Neural crest cell (in vitro differentiated cells): ENCODE measurements at places on chromosomes 11 and 22.
A peak's percentile ranks its signal among the peaks of the same experiment; 100 is the strongest.

- DNase-seq, result no peak
Measured at GRCh38 chr11:9053316-9054035, 37.9 kb downstream of the SCUBE2 start.

- no peak for DNase-seq
Measured at GRCh38 chr22:36431977-36432376, 44.2 kb upstream of the MYH9 start.

DNA sequence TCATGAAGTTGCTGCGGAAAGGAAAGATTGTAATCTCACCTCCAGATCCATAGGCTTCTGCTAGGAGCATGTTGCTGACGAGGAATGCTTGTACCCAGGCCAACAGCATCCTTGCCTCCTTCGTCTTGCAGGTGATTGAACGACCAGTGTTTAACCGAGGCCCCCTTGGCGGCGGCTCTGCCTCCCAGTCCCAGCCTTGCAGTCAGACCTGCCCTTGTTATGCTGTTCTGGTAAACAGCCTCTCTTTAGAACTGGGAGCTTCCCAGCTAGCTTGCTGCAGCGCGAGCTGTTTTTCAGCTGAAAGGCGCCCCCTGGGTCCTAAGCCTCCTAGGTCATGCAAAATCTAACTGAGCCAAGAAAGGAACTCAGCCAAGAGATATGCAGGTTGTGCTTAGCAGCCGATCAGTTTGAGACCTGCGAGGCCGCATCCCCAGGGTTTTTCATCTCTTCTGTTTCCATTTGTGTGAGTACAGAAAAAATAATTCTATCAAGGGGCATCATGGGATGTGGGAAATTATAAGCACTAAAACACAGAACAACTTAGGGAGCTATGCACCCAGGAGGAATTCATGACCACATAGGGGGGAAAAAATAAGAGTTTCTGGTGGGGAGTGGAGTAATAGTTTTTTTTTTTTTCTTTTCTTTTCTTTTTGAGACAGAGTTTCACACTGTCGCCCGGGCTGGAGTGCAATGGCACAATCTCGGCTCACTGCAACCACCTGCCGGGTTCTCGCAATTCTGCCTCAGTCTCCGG, at the start of gene PIK3IP1:
TSS of gene PIK3IP1 (minus strand) at position 253 of the 754 bp plus-strand sequence. CDS start at position 109, 144 bp downstream.
- peak; percentile 76 for DNase-seq

GRCh38 chr11:120168960-120169681, 31.2 kb upstream of the TRIM29 start:
- DNase-seq, result peak; percentile 86

DNA sequence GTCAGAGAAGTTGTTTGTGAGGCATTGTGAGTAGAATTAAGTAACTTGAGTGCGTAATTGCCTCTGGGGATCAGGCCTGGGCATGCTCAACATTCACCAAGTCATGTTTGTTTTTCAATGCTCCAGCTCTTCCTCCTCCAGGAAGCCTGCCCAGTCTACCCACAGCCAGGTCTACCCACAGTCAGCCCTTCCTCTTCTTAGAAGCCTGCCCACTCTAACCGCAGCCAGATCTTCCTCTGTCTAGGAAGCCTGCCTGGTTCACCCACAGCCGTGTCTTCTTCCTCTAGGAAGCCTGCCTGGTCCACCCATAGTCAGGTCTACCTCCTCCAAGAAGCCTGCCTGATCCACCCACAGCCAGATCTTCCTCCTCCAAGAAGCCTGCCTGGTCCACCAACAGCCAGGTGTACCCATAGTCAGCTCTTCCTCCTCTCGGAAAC, 25.0 kb downstream of the LRP5 start:
- DNase-seq, result no peak

- no peak for DNase-seq
Measured at GRCh38 chr11:61065955-61066638, 36.2 kb upstream of the CD5 start.

DNA sequence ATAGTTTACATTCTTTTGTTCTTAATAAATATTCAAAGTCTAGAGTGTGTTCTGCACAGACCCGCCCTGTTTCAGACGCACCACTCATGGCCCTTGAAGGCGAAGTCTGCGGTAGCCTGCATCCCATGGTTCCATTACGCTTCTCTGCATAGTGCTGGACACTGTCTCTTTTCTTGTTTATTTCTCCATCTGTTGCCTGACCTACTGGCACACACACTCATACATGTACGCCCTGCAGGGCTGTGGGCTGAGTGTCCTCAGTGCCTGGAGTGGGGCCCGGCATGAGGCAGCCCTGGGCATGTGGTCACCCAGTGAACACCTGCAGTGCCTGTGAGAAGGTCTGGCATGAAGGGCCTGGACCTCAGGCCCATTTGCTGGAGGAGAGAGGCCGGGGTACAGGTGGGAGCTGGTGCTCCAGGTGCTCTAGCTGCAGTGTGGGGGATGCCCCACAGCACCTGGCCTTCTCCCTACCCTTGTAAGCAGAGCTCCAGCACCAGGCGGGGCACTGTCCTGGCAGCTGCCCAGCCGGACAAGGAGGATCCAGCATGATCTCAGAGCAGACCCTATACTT, 404.1 kb downstream of the TBC1D22A start:
- DNase-seq, result no peak

DNA sequence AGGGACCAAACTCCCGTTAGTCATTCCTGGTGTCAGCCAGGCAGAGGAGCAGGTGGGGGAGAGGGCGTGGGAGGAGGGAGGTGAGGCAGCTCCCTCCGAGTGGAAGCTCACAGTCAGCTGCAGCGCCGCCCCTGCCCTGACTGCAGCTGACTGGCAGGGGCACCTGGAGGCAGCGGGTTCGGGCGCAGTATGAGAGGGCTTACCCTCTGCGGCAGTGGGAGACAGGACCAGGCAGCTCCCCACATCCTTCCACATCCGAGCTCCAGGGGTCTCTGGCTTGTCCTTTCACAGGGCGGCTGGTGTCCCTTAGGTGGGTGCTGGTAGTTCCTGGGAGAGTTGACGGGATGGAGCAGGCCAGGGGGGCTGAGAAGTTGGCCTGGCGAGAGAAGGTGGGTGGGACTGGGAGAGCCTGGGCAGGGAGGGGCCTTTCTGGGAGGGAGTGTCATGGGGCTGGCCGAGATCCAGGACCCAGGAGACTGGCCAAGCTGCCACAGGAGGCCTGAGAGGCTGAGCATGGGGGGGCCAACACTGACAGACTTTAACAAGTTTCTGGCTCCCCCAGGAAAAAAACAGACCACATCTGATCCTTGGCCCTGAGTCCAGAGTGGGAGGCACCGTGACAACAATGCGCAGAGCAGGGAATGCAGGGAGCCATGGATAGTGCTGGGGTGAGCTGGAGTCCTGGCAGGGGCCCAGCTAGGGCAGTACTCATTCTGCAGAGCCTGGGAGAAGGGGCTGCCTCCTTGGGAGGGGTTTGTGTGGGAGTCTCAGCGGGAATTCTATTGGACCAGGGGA, 4.9 kb downstream of the ADORA2A start:
- no peak for DNase-seq

- no peak for DNase-seq
Measured at GRCh38 chr11:117495357-117495756, 167.7 kb downstream of the CEP164 start.

GRCh38 chr11:22244986-22245592, 52.2 kb downstream of the ANO5 start:
- DNase-seq, result peak; percentile 7

DNA sequence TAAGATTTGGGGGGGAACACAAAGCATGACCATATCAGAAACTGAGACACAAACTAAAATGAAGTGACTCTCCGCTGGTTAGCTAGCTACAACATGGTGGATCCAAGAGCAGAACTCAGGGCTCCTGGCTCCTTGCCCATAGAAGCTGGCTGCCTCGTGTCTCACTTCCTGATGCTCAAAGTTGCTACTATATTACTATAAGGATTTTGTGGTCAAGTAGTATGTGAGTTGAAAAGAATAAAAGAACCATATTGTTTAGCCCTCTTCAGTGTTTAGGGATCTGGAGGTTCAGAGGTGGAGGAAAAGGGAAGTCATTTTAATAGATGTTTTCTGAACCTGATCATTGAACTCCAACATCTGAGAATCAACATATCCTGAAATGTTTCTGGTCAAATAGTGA, 16.9 kb upstream of the SIK2 start:
- no peak for DNase-seq

GRCh38 chr11:59901306-59901705, 22.7 kb downstream of the OOSP3 start:
- no peak for DNase-seq

DNA sequence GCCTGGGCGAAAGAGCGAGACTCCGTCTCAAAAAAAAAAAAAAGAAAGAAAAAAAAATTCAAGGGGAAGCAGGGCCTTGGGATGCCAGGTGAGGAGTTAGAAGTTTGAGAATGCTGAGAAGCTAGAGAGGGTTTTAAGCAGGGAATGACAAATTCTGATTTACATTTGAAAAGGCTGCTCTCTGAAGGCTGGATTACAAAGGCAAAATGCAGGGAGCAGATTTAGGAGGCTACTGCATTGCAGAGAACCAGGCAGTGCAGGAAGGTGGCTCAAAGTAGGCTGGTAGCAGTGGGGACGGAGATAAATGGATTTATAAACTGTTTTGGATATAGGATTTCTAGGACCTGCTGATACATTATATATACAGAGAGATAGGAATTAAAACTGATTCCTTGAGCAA, 66.6 kb downstream of the KCNC1 start:
- no peak for DNase-seq

DNA sequence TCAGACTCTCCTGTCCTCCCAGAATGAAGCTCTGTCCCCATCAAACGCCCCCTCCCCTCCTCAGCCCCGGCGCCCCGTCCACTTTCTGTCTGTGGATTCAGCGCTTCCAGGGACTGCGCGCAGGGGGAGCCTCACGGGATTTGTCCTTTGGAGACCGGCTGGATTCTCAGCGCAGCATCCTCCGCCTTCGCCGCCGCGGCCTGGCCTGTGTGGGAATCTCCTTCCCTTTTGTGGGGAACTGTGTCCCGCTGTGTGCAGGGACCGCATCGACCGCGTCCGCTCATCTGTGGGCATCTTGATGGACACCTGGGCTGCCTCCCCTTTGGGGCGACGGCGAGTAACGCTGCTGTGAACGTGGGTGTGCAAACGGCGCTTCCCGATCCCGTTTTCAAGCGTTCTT, 1.1 kb upstream of the SCT start:
- DNase-seq, result no peak

DNA sequence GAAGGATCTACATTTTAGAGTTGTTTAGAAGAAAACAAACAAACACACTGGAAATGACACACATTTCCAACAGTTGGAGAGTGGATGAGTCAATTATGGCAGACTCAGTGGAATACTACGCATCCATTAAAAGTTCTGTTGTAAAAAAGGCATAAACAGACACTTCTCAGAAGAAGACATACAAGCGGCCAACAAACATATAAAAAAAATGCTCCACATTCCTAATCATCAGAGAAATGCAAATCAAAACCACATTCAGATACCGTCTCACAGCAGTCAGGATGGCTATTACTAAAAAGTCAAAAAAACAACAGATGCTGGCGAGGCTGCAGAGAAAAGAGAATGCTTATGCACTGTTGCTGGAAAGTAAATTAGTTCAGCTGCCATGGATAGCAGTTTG, 298.2 kb downstream of the DDX10 start:
- no peak for DNase-seq

DNA sequence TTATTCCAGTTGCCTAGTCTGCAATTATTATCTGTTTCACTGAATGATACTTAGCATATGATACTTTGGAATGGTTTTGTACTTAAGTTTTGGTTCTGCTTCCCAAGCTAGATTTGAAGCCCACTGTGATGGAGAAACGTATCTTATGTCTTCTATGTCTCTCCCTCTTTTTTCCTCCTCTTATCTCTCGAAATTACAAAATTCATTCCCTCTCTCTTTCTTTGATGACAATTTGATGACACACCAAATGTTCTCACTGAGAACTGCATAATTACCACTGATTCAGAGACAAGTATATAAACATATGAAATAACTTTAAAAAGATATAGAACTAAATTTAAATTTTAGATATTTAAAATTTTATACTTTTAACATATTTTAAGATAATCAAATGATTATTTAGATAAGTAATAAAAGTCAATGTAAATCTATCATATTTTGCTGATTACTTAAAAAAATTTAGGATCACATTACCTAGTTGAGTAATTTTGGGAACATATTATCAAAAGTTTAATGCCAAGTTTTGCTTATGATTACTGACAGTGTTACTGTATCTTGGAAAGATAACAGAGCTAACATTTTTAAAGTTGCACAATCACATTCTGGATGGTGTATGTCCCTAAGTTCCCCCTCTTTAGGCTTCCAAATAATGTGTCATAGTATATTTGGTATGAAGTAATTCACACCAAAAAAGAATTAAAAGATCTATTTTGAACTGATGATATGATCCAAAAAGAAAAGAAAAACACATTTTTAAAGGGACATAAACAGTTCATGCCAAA, 255.3 kb downstream of the SBF2 start:
- DNase-seq, result no peak

DNA sequence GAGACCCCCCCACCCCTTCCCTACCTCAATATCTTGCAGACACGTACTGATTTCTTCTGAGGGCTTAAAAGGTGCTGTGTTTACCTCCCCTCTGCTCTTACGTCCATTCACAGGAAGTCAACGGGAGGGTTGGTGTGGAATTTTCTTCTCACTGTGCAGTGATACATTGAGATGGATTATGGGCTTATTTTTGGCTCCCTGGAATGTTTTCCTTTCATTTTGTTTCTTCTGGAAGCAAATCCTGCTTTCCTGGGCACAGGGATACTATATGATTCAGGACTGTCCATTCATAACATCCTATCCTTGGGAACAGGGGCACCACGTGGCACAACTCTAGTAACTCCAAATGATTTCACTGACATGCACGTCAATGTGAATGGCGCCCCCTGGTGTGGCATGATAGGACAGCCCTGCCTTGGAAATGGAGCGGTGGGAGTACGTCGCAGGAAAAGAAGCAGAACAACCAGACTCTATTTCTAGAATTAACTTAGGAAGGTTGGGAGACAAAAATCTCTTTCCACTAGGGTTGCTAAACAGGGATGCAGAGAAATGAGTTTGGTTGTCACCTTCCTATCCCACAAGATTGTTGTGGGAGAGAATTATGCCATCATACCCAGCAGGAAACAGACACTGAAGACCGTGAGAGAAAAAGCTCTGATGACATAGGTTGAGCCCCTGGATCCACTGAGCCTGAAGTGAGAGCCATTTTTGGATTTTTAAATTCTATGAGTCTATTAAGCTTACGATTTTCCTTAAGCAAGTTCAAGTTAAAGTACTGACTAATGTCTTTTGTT, 146.5 kb upstream of the RAG2 start:
- DNase-seq, result peak; percentile 81

- no peak for DNase-seq
Measured at GRCh38 chr11:107545101-107545514, 20.4 kb downstream of the ALKBH8 start.

DNA sequence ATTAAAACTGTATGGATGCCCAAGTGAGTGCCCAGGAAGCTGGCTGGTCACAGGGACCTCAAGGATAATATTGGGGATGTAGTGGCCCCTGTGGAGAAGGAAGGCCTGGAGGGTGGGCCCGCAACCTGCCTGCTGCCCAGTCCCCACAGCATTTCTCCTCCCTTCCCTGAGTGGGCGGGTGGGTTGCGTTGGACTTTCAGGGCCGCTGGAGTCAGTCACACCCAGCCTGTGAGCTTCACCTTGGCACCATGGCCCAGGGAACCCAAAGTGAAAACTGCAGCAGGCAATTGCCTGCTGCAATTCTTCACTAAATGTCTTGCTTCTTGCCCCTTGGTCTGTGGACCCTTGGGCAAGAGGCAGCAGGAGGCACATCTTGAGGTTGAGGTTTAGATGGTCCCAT, 4.7 kb downstream of the GNAZ start:
- DNase-seq, result no peak

GRCh38 chr22:43168471-43169309, 17.3 kb downstream of the TSPO start:
- no peak for DNase-seq

- DNase-seq, result no peak
Measured at GRCh38 chr11:20274031-20274430, 89.5 kb upstream of the HTATIP2 start.

GRCh38 chr11:20114588-20114987, 45.7 kb downstream of the DBX1 start:
- DNase-seq, result no peak
